ENCODE measurements at places on chromosomes 16 and 17.

GRCh38 chr17:42010898-42011516, 6.2 kb downstream of the DNAJC7 start:
- DNase-seq: no peak

GRCh38 chr17:79658811-79659207, 48.0 kb upstream of the RBFOX3 start:
- no peak for DNase-seq

- no peak for DNase-seq
Observed at GRCh38 chr16:25007284-25007984, 7.7 kb downstream of the ARHGAP17 start.

GRCh38 chr16:23278031-23278430, 24.1 kb upstream of the SCNN1B start:
- no peak for DNase-seq

DNA sequence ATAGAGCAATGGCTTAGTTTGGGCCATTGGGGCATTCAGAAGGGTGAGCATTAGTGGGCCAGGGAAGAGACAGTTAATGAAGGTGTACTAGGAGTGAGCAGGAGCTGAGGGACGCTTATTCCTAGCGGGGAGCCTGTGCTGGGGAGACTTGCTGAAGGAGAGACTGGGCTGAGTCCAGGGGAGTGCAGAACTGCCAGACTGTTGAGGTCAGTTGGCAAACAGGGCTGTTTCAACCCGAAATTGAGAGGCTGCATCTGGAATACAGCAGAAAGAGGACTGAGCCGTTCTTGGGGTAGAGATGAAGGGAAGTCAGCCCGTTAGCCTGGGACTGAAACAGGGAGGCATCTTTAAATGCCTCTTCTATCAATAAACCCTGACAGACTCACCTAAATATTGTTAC, 33.2 kb downstream of the MAP2K6 start:
- no peak for DNase-seq

- no peak for DNase-seq
Observed at GRCh38 chr16:75340741-75341491, 89.5 kb upstream of the BCAR1 start.

DNA sequence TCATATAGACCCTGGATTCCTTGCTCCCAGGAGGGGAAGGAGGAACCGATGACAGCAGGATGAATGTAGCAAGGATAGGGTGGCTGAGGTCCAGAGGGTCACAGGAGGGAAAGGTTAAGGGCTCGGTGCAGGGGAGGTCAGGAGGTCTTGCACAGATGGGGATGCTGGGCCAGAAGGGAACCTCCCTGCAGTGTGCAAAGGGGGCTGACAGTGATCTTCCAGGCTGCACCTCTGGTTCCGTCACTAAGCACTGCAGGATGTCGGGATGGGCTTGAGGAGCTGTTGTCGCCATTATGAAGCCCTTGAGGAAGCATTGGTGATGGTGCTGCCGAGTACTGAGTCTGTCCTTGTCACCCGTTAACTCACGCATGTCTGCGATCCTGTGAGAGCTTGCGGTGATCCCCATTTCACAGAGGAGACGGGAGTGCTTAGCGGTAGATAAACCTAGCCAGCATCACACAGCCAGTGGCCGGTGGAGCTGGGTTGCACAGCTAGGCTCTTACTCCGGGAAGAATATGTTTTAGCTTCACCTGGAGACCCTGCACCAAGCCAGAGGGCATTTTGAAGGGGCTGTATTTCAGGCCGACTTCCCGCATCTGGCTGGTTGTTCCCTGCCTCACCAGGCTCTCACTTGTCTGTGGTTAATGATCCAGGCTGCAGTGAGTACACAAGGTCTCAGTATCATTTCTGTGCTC, 120.4 kb downstream of the SNX29 start:
- DNase-seq: no peak

DNA sequence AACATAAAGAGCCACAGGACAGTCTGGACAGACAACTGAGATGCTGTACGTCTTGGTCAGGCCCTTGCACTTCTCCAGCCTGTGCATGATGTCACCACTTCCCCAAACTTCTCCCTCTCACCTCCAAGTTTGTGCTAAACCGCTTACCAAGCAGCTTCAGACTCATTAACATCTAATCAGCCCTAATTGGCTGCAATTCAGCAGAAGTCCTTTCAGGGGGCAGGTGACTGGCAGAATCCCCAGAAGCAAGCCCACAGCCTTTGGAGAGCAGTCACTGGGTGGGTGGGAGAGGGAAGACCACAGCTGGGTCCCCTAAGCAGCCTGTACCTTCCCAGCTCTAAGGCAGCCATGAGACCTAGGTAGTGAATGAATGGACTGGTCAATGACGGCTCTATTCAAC, 161.4 kb downstream of the GRIN2A start:
- no peak for DNase-seq

GRCh38 chr17:29032013-29032856, 10.7 kb upstream of the PIPOX start:
- DNase-seq: no peak

- no peak for DNase-seq
Observed at GRCh38 chr16:31874366-31875111, 932 bp downstream of the ZNF267 start.

GRCh38 chr16:54285414-54286089, 1.0 kb downstream of the IRX3 start:
- DNase-seq: no peak

- no peak for DNase-seq
Observed at GRCh38 chr16:78106686-78107085, 7.2 kb downstream of the WWOX start.

DNA sequence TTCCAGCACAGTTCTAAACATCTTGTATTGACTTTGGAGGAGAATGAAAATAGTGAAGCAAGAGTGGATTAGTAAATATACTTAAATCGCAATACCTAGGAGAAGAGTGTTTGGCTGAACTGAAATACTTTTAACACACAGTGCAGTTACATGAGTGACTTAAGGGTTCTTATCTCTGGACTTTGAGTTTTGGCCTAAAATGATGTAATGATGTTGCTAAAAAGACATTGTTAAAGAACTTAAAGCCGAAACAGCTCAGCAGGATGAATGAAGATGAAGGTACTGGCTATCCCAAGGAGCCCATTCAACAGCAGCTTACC, 28.1 kb downstream of the PMP22 start:
- no peak for DNase-seq

- DNase-seq: no peak
Observed at GRCh38 chr16:54318941-54319340, 32.4 kb upstream of the IRX3 start.

DNA sequence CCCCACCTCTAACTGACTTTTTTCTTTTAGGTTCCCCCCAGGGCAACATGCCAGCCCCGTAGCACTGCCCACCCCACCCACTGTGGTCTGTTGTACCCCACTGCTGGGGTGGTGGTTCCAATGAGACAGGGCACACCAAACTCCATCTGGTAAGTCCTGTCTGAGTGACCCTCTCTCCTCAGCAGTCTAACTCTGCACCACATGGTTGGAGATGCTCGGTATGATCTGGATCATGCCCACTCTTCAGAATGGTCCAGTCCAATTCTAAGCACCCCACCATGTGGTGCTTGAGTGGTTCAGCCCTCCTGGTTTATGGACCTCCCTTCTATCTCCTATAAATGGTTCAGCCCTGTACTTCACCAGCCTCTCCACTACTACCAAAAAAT, 5.9 kb downstream of the KDM6B start:
- DNase-seq: no peak

DNA sequence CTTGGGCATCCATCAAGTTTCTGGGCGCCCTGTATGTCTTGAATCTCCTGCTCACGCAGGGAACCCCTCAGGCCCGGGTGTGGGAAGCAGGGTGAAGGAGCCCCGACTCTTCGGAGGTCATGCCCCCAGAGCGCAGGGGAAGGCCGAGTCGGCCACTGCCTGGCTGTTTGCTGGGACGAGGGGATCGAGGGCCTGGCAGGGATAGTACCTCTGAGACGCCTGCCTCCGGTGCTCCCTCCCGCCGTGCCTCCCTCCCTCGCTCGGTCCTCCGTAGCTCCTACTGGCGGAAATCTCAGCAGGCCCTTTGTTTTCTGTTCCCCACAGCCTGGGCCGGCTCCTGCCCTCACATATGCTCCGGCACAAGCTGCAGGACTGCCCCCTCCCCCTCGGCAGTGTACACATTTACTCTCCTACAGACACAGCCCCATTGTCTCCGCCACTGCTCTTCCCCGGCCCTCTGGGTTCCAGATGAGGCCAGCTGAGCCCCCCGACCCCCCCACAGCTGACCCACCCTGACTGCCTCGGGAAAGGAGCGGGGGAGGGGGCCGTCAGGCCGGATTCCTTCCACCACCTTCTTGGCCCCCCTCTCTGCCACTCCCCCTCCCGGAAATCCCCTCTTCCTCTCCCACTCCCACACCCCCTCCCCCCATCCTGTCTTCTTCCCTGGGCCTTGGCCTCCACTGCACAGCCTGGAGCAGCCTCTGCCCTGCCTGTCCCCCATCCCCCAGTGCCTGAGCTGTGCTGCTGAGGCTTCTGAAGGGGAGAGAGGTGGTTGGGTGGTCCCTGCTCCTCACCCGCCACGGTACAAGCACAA, 1.4 kb downstream of the TRAF4 start:
- DNase-seq: no peak

GRCh38 chr17:29645515-29646051, 22.9 kb upstream of the CORO6 start:
- DNase-seq: no peak

DNA sequence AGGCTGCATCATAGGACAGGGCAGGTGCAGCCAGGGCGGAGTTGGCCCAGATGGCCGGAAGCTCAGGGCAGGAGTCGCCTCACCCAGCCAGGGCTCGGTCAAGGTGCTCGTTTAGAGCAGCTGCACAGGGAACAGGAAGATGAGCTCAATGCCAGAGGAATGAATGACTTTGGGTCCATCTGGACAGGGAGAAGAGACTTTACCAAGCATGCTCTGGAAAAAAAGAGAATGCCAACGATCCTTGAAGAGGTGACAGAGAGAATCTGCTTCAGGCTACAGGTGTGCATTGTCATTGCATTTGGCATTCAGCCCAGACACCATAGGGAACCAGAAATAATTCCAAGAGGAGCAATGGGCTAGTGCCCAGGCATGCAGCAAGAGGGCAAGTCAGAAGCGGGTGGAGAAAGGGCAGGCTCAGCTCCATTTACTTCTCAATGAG, 6.7 kb upstream of the MPP3 start:
- no peak for DNase-seq

DNA sequence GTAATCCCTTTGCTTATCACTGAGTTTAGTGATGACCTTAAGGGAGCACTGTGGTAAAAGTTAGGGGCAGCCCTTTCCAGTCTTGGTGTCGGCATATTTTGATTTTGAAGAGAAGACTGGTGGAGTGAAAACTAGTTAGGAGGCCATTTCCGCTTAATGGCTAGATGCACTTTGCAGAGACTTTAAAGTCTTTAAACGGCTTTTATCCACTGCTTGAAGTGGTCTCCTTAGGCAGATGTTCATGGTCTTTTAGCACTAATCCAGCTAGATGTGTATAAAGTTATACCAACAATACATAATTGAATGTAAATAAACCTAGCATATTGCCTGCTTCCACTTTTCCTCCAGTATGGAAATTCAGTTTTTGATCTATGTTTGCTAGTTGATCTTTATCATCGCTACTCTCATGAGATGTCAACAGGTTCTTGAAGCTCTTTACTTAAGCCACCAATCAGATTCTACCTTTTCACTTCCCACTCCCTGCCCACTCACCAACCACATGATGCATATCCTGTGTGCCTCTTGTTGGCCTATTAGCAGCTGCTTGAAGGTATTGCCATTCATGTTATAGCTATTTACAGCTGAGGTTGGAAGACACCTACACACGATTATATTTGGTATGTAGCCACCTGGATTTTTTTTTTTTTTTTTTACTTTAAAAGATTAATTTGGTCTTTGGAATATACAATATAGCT, 132.0 kb downstream of the NLK start:
- peak; percentile 23 for DNase-seq

- no peak for DNase-seq
Observed at GRCh38 chr16:22785552-22785951, 28.4 kb upstream of the HS3ST2 start.

GRCh38 chr17:74430706-74431567, 951 bp upstream of the GPRC5C start:
- no peak for DNase-seq

GRCh38 chr17:7445619-7445968, 733 bp downstream of the CHRNB1 start:
- no peak for DNase-seq

DNA sequence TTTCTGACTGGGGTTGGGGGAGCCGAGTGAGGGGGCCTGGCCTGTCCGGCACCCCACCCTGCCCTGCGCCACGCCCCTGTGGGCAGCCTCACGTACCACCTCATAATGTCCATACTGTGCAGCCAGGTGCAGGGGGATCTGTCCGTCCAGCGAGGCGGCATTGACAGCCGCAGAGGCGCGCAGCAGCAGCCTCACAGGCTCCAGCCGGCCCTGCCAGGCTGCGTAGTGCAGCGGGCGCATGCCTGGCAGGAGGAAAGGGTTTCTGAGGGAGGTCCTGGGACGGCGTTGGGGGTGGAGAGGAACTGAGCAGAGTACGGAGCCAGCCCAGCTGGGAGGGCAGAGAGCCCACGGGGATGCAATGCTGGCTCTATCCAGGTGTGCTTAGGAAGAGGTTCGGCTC, 8.4 kb downstream of the CASKIN2 start:
- no peak for DNase-seq

DNA sequence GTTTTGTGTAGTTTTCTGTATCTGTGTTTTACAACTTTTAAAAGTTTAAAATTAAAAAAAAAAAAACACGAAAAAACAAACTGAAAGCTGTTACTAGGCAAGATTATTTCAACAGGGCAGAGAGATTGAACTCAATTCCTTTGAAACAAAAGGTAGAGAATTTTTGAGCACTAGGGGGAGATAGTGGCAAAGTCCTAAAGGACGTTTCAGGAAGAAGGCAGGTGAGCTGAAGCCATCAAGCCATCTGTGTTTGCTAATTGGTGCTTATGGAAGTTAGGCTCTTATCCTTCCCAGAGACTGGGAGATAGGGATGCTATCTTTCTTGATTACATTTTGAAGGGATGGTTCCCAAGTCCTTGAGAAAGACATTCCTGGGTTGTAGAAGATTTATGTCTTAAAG, 70.6 kb upstream of the CLEC3A start:
- no peak for DNase-seq
